ENCODE measurements at places on chromosomes 1 and 21.

- DNase-seq: no peak
These were observed 871 bp downstream of the SLFNL1 start for GRCh38 chr1:41020654-41021053.

GRCh38 chr1:76285578-76286135 lies 211.1 kb downstream of the ST6GALNAC3 start:
- no peak for DNase-seq

DNA sequence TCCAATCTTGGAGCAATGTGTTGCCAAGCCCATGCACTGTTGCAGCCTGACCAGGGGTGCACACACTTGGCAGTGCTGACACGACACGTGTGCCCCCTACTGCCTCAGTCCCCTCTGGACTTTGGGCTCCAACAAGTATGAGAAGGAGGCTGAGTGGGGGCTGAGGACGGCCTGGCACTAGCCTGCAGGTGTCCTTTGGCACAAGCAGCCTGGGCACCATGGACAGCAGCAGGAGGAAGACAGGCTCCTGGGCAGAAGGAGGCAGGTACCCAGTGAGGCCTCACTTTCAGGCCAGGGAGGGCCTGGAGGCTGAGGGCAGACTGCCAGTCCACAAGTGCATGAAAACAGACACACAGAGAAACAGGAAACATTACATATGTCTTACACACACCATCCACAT lies 1702.9 kb upstream of the B3GALT2 start:
- DNase-seq: no peak

GRCh38 chr1:15213341-15213821 lies 33.6 kb upstream of the FHAD1 start:
- DNase-seq: no peak

GRCh38 chr1:69433073-69433472 lies 134.6 kb upstream of the LRRC7 start:
- no peak for DNase-seq

DNA sequence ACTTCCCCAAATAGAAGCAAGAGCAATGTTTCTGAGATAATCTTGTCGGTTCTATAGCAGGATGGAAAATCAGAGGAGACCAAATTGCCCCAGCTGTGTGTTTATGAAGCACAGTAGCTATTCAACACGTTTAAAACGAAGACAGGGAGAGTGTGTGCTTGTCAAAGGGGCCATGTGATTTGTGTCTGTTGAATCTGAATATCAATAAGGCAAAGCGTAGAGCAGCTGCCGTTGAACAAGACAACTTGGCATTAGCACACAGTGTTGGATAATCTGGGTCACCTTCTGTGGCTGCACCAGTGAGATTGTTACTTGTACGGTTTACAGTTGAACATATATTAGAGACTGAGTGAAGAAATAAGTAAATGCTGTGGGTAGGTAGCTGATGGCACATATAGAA lies 1.0 kb downstream of the CRB1 start:
- DNase-seq: no peak

DNA sequence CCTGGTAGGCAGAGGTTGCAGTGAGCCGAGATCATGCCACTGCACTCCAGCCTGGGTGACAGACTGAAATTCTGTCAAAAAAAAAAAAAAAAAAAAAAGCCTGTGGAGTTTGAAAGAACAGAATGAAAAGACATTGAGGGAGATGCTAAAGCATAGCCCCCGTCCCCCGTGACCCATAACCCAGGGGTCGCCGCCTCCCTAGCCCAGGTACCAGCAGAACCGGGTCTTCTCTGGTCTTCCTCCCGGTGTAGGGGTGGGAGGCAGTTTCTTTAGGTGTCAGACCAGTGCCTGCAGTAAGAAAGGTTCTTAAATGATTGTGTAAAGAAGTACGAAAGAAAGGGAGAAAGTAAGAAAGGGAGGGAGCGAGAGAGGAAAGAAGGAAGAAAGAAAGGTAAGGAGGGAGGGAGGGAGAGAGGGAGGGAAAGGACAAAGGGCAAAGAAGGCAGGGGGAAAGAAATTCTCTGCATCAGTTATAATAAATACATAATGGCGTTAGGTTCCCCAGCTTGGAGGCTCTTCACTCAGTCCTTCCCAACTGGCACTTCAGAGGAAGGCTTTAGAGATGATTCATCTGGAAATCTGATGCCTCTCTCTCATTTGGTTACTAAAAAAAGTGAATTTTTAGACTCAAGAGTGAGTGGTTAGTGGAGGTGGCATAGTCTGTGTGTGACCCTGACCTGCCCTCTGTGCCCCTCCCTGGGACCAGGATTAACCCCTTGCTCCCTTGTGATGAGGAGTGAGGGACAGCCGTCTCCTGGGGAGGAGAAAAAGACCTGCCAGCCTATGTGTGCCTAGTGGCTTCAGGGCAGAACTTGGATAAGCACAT lies 1.1 kb downstream of the IL24 start:
- no peak for DNase-seq

DNA sequence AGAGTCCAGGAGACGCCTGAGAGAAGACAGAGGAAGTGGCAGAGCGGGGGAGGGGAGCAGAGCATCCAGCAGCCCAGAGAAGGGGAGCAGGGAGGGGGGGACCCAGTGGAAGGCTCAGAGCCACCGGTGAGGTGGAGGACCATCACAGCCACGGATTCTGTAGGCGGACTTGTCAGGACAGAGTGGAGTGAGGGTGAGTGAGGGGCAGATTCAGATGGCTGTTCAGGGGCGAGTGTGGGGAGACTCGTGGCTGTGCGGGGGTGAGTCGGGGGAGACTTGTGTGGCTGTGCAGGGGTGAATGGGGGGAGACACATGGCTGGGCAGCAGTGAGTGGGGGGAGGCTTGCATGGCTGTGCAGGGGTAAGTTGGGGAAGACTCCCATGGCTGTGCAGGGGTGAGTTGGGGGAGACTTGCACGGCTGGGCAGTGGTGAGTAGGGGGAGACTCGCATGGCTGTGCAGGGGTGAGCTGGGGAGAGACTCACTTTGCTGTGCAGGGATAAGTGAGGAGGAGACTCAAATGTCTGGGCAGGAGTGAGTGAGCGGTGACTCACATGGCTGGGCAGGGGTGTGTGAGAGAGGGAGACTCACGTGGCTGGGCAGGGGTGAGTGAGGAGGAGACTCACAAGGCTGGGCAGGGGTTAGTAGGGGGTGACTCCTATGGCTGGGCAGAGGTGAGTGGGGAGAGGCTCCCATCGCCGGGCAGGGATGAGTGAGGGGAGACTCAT lies 56.8 kb upstream of the ABCG1 start:
- DNase-seq: no peak

GRCh38 chr1:28259934-28260802 lies 850 bp downstream of the SESN2 start:
- peak; percentile 21 for DNase-seq

DNA sequence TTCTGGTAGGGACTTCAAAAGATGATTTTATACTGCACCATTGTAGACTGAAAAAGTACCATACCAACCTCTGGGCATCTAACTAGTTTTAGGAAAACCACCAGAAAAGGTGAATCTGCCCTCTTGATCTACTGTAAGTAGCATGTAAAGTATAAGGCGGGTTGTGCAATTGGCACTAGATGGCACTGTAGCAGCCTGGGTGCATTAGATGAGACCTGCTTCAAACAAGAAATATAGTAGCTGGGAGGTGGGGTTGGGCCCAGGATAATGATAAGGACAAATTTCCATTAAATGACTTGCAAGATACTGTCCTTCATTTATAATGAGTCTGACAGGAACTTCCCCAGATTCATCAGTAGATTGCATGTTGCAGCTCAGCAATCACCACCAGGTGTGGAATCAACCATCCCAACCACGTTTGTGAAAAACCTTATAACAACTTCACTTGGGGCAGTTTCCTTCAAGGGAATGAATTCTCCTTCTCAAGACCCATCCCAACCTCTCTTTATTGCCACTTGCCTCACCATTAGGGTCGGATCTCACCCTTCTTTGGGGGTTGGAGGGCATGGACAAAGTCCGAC lies 37.3 kb upstream of the IL10 start:
- no peak for DNase-seq

DNA sequence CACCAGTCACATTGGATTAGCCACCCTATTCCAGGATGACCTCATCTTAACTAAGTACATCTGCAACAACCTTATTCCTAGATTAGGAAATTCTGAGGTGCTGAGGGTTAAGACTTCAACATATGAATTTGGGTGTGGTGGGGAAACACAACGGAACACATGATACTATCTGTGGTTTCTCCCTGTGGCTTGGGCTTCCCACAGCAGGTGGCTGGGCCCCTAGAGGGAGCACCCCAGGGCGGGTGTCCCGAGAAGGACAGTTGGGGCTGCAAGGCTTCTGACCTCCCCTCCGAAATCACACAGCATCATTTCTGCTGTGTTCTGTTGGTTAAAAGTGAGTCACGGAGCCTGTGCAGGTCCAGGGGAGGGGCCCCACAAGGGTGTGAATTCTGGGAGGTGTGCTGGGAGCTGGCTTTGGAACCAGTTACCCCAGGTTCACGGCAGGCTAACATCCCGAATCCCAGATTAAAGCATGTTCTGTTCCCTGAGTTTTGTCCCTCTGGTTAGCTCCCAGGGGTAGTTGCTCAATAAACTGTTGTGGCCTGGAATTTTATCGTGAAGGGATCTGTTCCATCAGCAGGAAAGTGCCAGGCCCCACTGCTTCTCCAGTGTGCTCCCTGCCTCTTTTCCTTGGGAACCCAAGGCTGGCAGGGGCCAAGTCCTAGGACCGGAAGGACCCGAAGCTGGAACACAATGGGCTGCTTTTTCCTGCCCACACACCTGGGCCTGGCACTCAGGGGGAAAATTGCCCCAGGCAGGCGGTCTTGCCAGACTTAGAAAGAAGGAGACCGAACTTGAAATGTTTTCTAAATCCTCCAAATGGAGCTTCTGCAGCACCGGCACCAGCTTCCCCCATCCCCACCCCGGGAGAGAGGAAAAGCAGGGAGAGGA lies 154.0 kb upstream of the WNT4 start:
- DNase-seq: no peak

DNA sequence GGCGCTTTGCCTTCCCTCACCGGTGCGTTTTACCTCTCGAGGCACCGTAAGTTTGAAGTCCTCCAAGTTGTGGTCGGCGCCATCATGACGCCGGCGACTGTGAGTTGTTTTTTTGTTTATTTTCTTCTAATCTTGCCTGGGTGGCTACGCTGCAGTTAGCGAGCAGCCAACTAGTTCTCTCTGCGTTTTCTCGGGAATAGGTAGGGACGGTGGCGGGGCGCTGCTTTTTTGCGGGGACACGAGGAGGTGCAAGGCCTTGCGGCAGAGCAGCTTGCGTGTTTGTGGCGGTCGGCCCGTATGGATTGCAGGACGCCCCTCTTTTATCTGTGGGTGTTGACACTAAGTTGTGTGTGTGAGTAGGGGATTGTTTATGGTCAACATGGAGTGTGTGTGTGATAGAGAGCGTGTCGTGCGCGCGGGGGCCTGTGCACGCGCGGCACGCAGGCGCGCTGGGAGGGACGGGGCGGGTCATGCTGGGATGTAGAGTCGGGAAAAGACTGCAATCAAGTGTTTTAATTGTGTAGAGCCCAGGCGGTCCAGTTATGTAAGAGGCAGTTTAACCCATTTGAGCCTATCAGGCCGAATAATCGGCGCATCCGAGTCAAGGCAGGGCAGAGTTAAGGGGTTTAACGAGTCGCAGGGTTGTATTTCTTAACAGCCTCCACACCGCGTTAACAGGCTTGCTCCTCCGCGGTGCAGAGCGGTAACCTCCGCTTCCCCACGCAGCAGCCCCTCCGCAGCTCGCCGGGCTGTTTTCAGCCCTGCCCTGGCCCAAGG lies 1.2 kb upstream of the NEGR1 start:
- DNase-seq: no peak
